ENCODE measurements at places on chromosomes 6 and 20.

DNA sequence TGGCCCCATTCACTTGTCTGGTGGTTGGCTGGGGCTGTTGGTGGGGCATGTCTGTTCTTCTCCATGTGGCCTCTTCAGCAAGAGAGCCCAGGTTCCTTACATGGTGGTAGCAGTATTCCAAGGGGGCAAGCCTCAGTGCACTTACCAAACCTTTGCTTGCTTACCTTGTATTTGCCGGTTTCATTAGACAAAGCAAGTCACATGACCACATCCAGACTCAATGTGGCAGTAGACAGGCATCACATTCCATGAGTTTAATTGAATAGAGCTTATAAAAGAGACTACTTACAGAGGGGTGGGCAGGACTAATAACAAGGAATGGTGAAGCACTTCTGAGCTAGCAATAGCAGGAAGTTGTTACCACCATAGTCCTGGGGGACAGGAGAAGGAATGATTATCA lies 78.6 kb downstream of the SNAP25 start:
- DNase-seq: no peak

GRCh38 chr6:125301435-125302391 lies at the start of gene HDDC2:
TSS of gene HDDC2 (minus strand) at chr6:125301967. CDS start at chr6:125301932, 35 bp downstream.
- peak; percentile 50 for DNase-seq

- no peak for DNase-seq
These were observed 35.1 kb downstream of the SCAF8 start for GRCh38 chr6:154768280-154768679.

DNA sequence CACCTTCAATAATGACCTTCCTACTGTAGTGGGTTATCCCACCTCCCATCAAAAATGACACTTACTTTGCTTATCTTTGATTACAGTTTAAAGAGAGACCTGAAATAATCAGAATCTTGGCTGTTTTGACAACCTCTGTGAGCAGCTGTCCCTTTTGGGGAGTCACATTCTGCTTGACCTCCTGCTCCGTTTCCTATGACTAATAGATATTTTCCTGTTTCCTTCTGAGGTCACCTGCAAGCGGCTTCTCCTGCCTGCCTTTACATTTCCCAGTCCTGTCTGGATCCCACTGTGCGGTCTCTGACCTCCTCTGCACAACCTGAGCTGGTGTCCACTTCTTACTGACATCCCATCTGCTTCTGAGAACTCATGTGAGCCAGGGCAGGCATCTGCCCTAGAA lies 54.2 kb downstream of the TRAM2 start:
- no peak for DNase-seq

- no peak for DNase-seq
These were observed 137.5 kb downstream of the BTBD3 start for GRCh38 chr20:12055161-12055560.

DNA sequence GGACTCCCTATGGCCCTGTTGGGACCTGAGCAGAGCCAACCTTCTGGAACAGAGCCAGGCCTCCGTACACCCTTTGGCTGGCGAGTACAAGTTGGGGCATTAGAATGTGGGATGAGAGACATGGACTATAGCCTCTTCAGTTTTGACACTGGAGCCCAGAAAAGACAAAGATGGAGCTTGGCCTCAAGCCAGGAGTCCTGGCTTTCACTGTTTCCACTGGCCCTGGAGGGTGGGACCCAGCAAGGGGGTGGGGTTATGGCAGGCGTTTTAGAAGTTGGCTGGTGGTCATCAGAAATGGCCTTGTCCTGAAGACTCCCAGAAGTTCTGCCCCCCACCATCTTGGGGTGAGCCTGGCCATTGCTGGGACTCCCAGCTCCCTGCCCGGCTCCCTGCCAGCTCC lies 21.8 kb downstream of the ITPR3 start:
- no peak for DNase-seq

DNA sequence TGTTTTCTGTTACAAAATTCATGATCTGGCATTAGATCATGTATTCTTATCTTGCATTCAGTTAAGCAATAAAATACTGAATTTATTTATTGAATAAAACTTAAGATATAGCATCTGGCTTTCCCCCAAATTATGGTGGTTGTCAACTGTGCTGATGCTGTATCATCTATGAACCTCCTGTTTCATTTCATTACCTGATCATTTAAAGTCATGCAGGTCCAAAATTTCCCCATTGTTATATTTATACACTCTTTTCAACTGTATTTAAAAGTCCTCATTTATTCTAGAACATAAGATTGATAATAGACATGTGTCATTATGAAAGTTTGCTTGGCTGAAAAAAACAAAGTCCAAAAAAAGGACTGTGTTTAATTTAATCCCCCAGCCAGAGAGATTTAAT lies 627.4 kb upstream of the ADGRB3 start:
- DNase-seq: no peak

DNA sequence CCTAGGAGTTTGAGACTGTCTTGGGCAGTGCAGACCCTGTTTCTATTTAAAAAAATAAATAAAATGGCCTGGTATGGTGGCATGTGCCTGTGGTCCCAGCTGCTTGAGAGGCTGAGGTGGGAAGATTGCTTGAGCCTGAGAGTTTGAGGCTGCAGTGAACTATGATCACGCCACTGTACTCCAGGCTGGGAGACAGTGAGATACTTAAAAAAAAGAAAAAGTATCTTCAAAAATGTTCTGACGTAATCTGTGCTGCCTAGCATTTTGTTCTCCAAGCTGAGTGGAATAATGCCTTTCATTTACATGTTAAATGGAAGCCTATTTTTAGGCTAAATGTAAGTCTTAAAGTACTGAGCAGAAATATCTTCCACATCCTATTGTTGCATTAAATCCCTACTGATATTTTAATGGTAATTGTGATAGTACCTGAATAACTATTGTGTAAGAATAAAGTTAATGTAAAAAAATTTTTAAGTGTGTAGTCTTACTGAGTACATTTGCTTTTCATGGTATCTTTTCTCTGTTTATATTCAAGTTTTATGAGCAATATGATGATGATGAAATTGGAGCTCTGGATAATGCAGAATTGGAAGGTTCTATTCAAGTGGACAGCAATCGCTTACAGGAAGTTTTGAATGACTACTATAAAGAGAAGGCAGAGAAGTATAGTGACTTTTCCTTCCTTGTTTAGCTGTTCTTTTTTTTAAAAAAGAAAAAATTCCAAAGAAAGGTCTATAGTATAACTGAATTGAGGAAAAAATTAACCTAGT lies 4.2 kb upstream of the ZC2HC1B start:
- DNase-seq: no peak

- DNase-seq: no peak
These were observed 70.7 kb downstream of the SOBP start for GRCh38 chr6:107560657-107561056.

GRCh38 chr20:7967199-7967844 lies 27.1 kb upstream of the HAO1 start:
- no peak for DNase-seq

GRCh38 chr20:45087097-45087790 lies 13.7 kb downstream of the KCNS1 start:
- DNase-seq: no peak

GRCh38 chr6:14573703-14574290 lies 456.2 kb downstream of the CD83 start:
- DNase-seq: no peak

GRCh38 chr20:59520814-59521213 lies 83.5 kb upstream of the PHACTR3 start:
- DNase-seq: no peak

- no peak for DNase-seq
These were observed 194.6 kb downstream of the ZDHHC14 start for GRCh38 chr6:157575436-157576145.

Data from urinary bladder (tissue), 4 donors.